ENCODE measurements at places on chromosomes 7 and 10. TPM values are rescaled to one million over a fixed set of nuclear protein-coding genes. Genes with fewer than 3 reads are reported as not detected.

DNA sequence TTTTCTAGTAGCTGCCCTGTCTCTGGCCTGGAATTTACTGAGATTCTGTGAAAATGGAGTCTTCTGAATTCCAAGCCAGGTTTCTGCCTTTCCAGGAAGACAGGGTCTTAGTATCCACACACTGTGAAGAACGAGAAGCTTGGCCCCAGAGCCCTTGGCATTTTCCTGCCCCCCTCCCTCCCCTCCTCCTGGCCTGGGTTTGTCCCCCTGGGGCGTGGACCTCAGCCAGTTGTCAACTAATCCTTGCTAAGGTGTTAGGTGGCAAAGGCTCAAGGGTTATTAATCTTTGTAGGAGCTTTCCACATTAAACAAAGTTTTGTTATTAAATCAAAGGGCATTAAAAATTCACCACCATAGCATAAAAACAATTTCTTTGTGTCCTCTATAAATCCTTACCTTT, 329.5 kb downstream of the RNLS start:
- no peak for DNase-seq

- DNase-seq, result no peak
Measured at GRCh38 chr7:132553031-132553430, 23.2 kb downstream of the PLXNA4 start.

Gene MSS51
- 2.5 TPM for total RNA-seq

Gene RAB19
- total RNA-seq, result not detected

GRCh38 chr10:130353928-130354572, 217.9 kb downstream of the GLRX3 start:
- no peak for DNase-seq

DNA sequence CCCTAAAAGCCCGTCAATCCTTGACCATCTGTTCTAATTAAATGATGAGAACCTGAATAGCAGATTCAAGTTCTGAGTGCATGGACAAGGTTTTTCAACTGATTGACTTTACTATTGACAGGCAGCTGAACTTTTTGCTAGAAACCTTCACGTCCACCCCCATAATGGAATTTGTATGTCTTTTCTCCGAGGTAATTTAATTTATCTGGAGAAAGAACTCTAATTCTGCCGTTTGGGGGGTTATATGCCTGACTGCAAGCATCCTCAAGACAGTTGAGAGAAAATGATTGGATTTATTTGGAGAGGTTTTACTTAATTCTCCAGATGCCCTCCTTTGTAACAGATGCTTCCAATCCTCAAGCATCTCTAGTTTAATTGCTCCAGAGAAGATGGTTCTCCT, 1053.4 kb upstream of the AUTS2 start:
- no peak for DNase-seq

Gene PHKG1
- 3.4 TPM for total RNA-seq

Gene CLDN12
- 47.1 TPM for total RNA-seq

Gene CYP2E1
- total RNA-seq, result 0.82 TPM

- peak; percentile 13 for DNase-seq
Measured at GRCh38 chr7:1160670-1161021, 650 bp upstream of the ZFAND2A start.

Gene SPAM1
- not detected for total RNA-seq

Gene KDM7A
- 6.9 TPM for total RNA-seq

Gene ADARB2
- total RNA-seq, result not detected

DNA sequence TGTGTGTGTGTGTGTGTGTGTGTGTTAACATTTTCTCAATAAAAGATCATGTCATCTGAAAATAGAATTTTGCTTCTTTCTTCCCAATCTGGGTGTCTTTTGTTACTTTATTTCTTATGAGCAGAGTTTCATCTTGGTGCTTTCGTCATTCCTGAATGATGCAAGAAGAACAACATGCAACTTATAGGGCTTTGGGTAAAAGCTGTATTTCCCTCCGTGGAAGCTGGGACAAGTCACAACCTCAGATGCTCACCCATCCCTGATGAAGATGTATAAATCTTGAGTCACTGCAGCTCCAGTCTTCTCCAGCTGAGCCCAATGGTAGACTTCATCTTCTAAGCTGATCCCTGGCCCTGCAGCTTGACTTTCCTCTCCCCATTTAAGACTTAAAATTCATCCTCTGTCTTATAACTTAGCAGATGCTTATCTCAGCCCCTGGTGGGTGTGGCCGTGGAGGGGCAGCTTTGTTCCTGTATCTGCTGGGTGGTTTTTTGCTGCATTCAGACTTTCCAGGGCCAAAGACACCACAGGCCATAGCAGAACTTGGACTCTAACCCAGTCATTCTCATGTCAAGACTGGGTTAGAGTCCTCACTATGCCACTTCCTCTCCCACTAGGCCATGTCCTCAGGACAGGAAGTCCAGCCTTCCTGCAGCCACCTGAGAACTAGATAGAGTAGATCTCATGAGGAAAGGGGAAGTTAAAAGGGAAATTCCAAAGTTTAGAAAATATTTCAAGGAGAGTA, 356.4 kb downstream of the TNS3 start:
- no peak for DNase-seq

Gene PSMG3
- 20.5 TPM for total RNA-seq

Gene SMO
- total RNA-seq, result 4.2 TPM

Gene HKDC1
- total RNA-seq, result 0.16 TPM

DNA sequence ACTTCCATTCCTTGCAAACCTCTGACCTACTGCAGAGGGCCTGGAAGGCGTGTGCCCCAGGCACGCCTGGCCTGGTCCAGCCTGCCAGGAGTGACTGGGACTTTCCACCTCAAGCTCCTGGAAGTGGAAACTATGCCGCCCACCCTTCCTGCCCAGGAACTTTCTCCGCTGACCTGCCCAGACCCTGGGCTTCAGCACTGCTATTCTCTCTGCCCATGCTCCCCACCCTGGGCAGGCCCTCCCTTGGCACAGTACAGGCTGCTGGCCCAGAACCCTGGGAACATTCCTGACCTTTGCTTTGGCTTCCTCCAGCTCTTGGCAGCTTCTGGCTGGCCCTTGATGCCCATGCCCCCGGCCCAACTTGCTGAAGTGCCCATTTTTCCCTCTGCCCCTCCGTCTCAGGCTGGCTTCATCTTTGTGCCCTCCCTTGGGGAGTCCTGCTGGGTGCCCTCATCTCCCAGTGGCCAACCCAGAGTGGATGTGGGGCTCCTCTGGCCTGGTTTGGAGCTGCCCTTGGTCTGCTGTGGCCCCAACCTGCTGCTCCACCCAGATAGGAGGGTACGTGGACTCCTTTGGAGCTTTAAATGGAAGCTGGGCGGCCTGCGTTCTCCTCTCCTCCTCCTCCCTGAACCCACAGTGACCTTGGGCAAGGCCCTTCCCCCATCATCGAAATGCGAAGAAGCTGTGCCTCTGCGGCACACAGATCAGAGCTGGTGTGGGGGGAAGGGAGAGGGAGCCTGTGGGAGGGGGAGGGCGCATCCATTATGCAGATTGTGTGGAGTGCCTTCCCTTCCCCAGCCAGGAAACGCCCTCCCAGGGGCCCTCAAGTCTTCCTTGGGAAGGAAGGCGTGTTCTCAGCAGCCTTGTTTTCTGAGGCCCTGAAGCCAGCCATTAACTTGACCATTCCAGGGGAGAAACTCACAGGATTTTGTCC, 3.4 kb downstream of the MMRN2 start:
- DNase-seq, result peak; percentile 81

DNA sequence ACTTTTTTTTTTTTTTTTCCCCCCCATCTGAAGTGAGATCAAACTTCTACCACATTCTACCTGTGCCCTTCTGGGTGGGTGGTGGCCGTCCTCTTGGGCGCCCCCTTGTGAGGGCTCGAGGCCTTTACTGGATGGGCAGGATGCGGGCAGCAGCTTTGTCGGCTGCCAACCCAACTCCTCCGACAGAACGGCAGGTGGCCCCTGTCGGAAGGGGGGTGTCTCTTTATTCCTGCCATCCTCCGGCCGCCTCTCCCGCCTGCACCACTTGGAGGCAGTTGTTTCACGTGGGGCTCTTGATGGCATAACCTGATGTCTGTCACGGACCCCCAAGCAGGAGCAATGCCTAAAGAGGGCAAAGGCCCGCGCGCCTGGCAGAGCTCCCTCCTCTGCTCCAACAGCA, 31.0 kb downstream of the AMZ1 start:
- no peak for DNase-seq

DNA sequence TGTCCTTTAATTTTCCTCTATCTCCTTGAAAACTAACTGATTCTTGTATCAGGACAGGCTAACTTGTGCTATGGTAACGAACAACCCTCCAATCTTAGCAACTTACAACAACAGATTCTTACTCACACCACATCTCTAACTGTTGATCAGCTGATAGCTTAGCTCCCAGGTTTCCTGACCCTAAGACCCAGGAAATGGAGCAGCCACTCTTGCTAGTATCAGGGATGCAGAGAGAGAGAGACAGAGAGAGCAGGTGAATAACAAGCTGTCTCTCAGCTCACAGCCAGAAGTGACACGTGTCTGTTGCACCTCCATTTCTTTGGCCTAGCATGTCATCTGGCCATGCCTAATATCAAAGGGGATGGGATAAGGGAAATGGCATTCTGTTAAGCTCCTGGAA, 1289.0 kb upstream of the AUTS2 start:
- no peak for DNase-seq

DNA sequence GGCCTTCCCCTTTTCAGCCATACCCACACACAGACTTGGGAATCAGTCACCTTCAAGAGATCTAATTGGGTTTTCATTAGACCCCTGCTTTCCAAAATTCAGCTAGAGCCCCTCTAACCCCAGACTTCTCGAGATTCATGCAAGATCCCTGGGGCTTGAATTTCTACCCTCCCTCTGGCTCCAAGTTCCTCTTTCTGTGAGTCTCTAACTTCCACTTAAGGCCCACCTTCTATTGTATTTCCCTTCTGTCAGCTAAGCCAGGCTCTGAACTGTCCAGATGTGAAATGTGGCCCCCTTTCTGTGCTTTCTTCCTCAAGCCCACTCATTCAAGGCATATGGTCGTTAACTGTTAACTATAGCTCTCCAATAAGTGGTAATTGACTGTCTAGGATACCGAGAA, 132.2 kb downstream of the ZNF365 start:
- DNase-seq, result no peak

Gene FXYD4
- not detected for total RNA-seq

Gene GLI3
- total RNA-seq, result 7.0 TPM

GRCh38 chr10:62643606-62644587, 160.6 kb upstream of the ADO start:
- DNase-seq, result no peak

DNA sequence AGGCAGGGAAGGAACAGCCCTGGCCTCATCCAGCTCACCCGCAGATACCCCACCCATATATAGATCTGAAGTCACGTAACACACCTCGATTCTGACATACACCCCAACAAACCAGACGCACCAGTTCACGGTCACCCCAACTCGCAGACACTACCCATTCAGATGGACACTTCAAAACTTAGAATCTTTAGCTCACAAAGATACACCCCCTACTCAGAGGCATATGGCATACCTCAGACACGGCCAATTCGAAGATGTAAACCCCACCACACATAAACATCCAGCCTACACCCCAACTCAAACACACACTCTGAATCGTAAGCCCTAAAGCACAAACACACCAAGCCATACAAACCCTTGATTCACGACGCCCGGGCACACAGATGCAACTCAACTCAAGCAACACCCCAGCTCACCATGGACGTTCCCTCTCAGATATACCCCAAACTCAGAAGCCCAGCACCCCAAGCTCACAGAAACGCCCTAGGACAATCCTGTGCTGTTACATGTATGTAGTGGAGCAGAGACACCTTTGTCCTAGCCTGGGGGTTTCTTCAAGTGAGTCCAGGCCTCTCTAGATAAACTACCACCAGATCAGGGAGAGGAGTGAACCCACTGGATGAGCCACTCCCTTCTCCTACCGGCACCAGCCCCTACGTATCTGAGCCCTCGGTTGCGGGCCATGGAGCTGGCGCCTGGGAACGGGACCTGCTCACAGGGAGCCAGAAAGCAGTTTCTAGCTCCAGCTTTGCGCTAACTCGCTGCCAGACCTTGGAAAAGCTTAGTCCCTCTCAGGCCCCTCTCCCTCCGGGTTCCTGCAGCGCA, 8.8 kb downstream of the PSD start:
- DNase-seq, result no peak

GRCh38 chr7:112873831-112874553, 83.8 kb upstream of the TMEM168 start:
- no peak for DNase-seq

Gene ATOH7
- total RNA-seq, result not detected

GRCh38 chr7:79398138-79398749, 55.2 kb downstream of the MAGI2 start:
- peak; percentile 42 for DNase-seq

DNA sequence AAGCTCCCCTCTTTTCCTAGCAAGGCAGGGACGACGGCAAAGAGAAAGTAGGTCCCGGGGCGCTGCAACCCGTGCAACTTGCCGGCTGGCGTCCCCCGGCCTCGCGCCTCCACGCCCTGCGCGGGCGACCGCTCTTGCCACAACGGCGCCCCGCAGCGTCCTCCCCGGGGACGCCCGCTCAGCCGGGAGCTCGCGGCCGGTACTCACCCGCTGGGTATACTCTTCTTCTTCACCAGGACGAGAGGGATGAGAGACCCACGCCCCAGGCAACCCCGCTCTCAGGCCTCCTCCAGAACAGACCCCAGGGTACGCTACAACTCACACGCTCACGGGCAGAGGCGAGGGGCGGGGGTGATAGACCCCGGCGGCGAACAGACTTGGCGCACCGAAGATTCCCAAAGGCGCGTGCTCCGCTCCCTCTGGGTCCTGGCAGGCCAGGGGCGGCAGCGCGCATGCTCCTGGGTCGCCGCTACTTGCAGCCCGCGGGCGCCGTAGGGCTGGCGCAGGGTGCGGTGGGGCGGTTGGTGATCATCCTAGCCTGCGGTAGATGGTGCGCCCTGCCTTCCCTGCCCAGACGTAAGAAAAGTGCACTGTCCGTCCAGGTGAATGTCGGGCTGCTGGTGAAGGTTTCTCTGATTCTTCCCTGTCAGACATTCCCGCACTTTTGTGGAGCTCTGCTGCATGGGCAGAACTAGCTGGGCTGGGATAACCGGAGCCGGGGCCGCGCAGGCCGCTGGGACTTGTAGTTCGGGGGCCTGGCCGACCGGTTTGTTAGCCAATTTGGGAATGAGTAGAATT, at the start of gene CC2D2B:
CC2D2B (plus strand) TSS at position 520 of the 798 bp plus-strand sequence. CDS start 3,349 bp downstream, outside the sequence.
- peak; percentile 79 for DNase-seq

All from fibroblast of the aortic adventitia (primary cell).